ENCODE measurements at places on chromosomes 1 and 21.

DNA sequence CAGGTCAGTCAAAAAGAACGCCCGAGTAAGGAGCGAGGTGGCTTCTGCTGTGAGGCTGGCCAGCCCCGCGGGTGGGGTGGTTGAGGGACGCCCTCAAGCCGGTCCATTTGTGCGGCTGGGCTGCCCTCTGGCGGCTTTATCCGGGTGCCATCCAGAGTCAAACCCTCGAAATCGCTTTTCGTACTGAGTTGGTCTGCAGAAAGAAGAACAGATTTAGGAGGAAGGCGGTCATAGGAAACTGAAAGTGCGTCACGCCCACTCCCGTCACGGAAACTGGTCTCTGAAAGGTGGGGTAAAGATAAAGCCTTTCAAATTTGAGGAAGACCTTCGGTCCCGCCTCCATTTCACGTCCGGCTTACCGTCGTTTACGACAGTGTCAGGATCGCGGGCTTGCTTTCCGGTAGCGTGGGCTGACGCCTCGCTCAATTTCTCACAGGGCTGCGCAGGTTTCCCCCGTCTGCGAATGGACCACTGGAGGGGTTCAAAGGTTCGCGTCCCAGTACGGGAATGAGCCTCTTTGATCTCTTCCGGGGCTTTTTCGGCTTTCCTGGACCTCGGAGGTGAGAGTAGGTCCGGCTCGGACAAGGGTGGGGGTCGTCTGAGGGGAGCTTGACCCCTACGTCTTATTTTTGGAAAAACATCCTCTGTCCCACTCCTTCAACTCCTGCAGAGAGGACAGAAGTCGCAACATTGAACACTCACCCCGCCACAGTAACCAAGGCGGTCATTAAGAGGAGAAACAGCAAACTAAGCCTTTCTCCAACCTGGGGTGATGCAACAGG is at the start of gene HAX1:
TSS of gene HAX1 (plus strand) at position 413 of the 782 bp plus-strand sequence. CDS start at position 508, 95 bp downstream.
- DNase-seq = peak; percentile 98

DNA sequence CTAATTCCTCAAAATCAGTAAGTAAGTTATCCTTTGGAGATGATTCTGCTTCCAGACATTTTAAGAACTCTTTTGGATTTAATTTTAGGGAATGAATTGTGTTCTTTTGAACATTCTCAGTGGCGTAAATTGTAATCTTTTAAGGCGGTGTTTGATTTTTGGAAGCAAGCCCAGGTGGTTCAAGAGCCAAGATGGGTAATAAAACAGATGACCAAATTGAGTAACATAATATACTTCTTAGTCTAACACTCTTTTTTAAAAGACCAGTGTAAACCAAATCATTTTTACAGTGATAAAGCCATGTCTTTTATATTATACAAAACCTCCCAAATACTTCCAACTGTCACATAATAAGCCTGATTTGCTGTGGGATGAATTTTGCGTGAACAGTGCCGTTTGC is 133.8 kb downstream of the LRRC40 start:
- no peak for DNase-seq

- peak; percentile 94 for DNase-seq
Observed at GRCh38 chr1:185017338-185017737, 28.0 kb upstream of the RNF2 start.

GRCh38 chr1:112358798-112359408 is 37.1 kb upstream of the CTTNBP2NL start:
- peak; percentile 44 for DNase-seq

DNA sequence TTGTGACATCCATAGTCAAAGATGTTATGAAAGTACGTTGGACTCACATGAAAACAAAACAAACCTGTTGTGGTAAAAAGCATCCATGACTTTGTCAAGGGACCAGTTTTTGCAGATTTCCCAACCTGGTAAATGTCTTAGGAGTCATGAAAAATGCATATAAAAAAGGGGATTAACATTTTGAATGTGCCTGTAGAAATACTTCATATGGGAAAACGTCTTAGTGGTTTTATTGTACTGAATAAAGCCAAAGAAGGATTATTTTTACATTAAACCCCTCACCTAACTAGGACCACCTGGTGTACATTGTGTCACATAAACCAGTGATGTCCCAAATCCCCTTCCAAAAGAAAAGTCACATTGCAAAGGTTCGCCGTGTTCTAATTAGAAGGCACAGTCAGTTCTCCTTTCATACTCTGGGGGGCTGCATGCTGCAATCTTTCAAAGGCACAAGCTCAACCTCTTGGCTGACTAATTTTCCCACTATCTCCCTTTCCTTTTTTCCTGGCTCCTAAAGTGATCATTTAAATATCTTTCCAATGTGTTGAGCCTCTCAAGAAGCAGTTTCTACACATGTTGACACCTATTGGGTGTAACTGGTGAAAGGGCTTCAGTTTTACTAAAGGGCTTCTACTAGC is 119.8 kb upstream of the SPAG17 start:
- DNase-seq = peak; percentile 32

GRCh38 chr1:217542837-217543236 is 88.1 kb downstream of the GPATCH2 start:
- no peak for DNase-seq

GRCh38 chr1:232905331-232906034 is 44.9 kb upstream of the NTPCR start:
- peak; percentile 52 for DNase-seq

GRCh38 chr21:26072666-26073615 is 97.6 kb downstream of the APP start:
- DNase-seq = peak; percentile 57

GRCh38 chr1:58796416-58796815 is 12.6 kb upstream of the JUN start:
- no peak for DNase-seq

DNA sequence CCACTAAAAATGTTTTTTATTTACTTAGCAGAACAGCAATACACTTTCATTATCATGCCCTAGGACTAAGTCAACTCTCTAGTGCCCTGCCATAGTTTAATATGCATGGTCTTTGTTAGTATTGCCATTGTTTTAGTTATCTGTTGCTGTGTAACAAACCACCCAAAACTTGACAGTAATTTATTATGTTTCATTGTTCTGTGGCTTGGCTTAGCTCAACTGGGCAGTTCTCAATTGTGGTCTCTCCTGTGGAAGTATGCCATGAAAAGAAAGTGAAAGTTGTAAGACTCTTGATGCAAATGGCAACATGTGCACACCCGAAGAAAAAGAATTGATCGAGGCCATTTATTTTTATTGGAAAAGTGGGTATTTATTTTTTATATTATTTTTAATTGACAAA is 206.3 kb upstream of the KCTD3 start:
- no peak for DNase-seq

DNA sequence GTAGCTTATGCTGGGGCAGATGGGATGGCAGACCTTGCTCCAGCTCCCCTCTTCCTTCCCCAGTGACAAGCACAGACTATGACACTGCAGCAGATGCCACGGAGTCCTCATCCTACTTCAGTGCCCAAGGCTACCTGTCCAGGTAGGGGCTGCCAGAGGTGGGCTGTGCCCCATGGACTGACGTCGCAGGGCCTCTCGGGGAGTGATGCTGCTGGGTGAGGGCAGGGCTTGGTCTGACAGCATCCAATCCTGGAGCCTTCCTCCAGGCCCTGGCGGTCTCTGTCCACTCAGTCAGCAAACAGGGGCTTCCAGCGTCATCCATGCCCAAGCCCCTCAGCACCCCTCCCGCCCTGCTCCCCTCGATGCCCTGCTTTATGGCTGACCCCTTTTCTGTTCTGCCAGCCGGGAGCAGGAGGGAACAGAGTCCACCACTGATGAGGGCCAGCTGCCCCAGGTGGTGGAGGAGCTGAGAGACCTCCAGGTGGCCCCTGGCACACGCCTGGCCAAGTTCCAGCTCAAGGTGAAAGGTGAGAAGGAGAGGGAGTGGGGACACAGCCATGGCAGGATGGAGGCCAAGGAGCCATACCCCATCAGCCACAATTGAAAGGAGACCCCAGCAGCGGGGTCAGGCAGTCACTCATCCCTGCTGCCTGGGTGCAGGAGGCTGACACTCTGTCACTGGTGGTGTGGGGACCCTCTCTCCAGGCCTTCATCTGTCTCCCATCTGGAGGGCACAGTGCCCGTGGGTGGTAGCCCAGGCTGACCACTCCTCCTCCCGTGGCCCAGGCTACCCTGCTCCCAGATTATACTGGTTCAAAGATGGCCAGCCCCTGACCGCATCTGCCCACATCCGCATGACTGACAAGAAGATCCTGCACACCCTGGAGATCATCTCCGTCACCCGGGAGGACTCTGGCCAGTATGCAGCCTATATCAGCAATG is 73.6 kb downstream of the TRIM11 start:
- no peak for DNase-seq

DNA sequence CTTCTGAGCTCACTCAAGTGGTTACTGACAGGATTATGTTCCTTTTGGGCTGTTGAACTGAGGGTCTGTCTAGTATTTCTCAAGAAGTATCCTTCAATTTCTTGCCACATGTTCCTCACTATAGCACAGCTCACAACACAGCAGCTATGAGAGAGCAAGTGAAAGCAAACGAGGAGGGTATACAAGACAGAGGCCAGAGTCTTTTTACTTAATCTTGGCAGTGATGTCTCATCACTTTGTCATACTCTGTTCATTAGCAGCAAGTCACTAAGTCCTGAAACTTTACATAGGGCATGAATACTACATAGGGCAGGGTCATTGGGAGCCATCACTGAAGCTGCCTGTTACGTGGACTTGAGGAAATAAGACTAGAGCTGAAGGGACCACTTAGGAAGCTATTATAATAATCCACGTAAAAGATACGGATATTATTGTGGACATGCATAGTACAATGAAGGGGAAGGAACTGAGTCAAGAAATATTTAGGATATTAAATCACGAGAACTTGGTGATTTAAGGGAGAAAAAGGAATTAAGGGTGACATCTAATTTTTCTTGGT is 63.7 kb downstream of the SLC30A7 start:
- DNase-seq = peak; percentile 13

- DNase-seq = peak; percentile 34
Observed at GRCh38 chr1:63575340-63575826, 17.8 kb upstream of the PGM1 start.

GRCh38 chr1:210231846-210232510 is 618 bp upstream of the SERTAD4 start:
- no peak for DNase-seq

GRCh38 chr1:110787328-110788071 is 85.4 kb upstream of the CD53 start:
- no peak for DNase-seq

GRCh38 chr1:64263335-64263734 is 59.9 kb downstream of the UBE2U start:
- no peak for DNase-seq

- DNase-seq = no peak
Observed at GRCh38 chr1:175693364-175693763, 50.0 kb downstream of the TNR start.

- no peak for DNase-seq
Observed at GRCh38 chr21:33308586-33309490, 15.9 kb upstream of the IFNAR1 start.

DNA sequence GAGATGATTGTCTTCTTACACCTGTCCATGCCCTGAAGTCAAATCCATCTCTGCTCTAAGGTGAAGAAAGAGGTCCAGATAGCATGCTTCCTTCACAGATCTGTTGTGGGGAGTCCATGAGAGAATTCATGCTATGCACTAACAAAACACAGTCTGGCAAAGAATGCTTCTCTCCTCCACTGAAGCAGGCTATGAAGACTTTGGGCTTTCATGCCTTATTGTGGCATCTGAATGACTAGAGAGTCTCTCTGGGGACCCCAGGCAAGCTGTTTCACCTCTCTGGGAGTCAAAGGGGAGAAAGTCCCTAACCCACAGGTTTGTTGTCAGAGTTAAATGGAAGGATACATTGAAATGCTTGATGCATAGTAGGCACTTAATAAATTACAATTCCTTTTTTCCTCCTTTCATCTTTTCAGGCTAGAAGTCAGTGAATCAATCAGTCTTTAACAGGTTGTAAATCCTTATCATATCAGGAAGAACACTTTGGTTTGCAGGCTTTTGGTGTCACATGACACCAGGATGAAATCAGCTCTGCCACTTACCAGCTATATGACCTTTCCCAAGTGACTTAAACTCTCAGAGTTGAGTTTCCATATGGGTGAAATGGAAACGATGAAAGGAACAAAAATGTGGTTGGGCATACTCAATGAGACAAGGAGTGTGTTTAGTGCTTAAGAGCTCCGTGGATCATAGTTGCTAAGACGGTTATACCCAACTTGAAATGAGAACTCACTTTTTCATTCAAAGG is 200.1 kb upstream of the DAB1 start:
- no peak for DNase-seq

GRCh38 chr1:32981003-32981901 is 16.6 kb upstream of the RNF19B start:
- DNase-seq = peak; percentile 99

DNA sequence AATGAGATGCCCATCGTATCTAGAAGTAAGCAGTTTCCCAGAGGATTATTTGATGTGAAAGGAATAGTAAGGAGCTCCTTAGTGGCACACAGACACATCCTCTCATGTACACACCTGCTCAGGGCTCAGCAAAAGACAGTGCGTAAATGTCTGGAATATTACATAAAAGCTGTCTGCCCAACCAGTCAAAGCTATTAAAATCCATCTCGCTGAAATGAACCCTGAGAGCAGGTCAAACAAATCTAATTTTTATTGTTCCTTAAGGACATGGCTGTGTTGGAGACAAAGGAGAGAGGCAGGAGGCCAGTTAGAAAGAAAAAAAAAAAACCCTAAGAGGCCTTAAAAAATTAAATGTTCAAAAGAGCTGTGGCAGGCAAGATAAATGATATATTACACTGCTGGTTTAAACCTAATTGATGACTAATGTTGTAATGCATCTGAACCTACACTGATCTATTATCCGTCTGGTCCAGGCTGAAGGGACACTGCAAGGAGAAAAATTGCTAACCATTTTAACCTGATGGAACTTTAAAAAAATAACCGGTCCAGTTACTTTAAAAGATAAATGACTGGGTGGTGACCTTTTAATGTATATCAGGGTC is 58.5 kb upstream of the FGGY start:
- DNase-seq = no peak

- DNase-seq = no peak
Observed at GRCh38 chr21:37075214-37075770, 2.2 kb downstream of the TTC3 start.

GRCh38 chr1:203323587-203323986 is 18.3 kb downstream of the BTG2 start:
- no peak for DNase-seq

DNA sequence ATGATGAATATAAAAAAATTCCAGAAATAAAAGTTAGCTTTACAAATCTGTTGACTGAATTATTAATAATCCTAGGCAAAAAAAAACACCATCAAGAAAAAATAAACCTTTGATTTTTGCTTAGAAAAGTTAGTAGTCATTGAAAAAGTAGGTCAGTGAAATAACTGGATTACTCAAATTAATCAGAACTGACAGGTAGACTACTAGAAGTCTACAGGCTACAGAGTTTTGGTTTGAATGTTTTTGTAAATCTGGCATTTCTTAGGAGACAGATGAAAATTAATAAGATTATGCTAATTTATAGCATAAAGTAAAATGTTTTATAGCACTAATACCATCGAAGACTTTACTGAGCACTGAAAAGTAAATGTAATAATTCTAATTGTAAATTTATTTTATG is 511.9 kb downstream of the PTPRC start:
- DNase-seq = no peak

DNA sequence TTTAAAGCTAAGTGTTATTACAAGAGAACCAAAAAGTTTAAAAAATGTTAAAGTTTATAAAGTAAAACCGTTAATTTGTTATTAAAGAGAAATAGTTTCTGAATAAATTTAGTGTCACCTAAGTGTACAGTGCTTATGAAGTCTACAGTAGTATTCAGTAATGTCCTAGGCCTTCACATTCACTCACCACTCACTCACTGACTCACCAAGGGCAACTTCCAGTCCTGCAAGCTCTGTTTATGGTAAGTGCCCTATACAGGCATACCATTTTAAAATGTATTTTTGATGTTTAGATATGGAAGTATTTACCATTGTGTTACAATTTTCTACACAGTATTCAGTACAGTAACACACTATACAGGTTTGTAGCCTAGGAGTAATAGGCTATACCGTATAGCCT is 60.1 kb upstream of the GCLM start:
- peak; percentile 25 for DNase-seq

Measured in kidney tubule cell (primary cell).